ENCODE measurements at places on chromosomes 7 and 10. TPM values are rescaled to one million over a fixed set of nuclear protein-coding genes. Genes with fewer than 3 reads are reported as not detected.

Gene NPTX2
- not detected for polyA plus RNA-seq

DNA sequence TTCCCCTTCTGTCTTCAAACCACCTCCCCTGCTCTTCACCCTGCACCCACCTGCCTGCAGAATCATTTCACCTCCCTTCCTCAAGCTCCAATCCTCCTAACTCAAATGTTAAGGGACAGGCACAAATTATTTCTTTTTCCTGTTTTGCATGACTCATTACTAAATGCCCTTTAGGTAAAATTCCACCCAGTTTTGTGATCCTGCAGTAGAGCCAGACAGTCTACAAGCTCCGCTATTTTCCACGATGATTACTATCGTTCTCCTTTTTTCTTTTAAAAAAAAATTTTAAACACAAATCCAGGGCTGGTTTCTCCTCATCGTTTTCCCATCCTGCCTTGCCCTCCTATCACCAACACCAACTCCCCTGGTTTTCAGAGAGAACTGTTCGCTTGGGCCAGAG lies 186.8 kb upstream of the YAE1 start:
- DNase-seq, result no peak

Gene AOC1
- not detected for polyA plus RNA-seq

Gene LEP
- not detected for polyA plus RNA-seq

Gene HYAL4
- not detected for polyA plus RNA-seq
